ENCODE measurements at places on chromosomes 13 and 19.

- DNase-seq: no peak
Observed at GRCh38 chr19:54875506-54875905, 1.5 kb downstream of the FCAR start.

DNA sequence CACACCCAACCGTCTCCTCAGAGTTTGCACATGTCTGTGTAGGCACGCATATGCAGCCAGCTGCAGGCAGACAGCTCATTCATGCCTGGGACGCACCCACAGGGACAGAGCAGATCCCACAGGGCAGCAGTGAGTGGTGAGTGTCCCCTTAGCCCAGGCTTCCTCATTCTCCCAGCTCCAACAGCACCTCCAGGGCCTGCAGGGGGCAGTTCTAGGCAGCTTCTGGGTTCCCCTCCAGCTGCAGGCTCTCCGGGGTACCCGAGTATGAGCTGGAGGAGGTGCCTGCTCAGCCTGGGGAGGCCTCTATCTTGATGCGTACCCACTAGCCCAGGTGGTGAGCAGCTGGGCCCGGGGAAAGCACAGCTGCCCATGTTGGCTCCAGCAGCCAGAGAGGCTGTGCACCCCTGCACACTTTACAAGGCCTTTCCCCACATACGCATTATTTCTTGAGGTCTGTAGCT is 1.3 kb upstream of the SHANK1 start:
- DNase-seq: no peak

GRCh38 chr19:33689138-33689746 is 67.5 kb downstream of the CHST8 start:
- DNase-seq: no peak

- DNase-seq: no peak
Observed at GRCh38 chr13:102940770-102941169, 94.9 kb downstream of the ERCC5 start.

DNA sequence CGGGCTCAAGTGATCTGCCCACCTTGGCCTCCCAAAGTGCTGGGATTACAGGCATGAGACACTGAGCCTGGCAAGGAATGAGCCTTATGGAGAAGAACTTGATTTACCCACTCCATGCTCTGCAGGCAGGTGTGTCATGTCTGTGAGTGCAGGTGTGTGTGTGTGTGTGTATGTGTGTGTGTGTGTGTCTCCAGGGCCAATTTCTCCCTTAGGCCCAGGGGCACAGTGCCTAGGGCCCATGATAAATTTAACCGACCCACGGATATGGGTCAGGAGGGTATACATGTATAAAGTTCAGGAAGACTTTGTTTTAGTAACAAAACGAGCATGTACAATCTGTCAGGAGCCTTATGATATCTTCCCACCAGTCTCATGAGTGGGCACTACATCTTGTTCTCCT is 4.6 kb upstream of the FOSB start:
- no peak for DNase-seq

DNA sequence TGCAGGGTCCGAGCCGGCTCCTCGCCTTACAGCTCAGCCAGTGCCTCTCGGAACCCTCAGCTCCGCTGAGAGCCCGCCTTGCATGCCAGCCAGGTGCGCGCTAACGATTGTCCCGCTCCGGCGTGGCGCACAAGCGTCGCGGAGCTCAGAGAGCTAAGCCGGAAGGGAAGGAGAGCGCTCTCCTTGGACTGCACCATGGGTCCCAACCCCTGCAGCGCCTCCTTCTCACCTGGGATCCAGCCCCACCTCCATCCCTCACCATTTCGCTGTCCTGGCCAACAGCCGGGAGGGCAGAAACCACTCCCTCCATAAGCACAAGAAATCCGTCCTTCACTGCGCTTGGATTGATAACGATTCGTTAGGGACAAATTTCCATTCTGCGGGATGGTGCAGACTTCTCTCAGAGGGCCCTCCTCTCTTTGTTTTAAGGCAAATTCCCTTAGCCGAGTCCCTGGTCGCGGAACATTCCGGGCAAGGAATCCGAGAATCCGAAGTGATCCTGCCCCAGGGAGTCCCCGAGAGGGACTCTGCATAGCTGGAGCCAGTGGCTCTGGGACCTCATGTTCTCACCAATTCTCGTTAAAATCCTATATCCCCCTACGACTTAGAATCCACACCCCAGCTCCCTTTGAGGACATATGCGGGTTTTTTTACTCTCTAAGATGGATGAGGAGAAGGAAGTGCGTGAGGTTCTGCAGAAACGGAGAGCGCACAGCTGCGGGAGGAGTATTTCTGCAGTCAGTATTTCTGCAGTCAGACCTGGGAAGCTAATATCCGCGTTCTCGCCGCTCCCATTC is 2.8 kb downstream of the GSX1 start:
- DNase-seq: no peak

DNA sequence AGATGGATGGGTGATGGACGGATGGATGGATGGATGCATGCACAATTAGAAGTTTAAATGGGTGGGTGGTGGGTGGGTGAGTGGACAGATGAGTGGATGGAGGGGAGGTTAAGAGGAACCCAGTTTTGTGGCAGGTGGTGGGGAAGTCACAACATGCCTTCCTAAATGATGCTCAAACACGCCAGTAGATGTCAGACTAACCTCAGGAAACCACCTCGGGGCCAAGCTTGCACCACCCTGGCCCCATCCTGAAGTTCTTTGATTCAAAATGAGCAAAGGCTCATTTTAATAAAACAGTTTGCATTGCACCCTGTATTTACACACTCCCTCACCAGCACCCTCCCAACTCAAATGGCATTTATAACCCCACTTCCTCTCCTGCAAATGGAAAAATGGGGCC is 91.4 kb upstream of the CACNA1A start:
- DNase-seq: peak; percentile 10

GRCh38 chr19:28309070-28309469 is 903.9 kb downstream of the UQCRFS1 start:
- no peak for DNase-seq
